Neural progenitor cell (in vitro differentiated cells): ENCODE measurements at places on chromosomes 1 and 21. TPM values are rescaled to one million over a fixed set of nuclear protein-coding genes. Genes with fewer than 3 reads are reported as not detected.

The ETV3L gene
- total RNA-seq = 0.25 TPM in 1 of 2 replicates, not detected in the other

The OVAAL gene
- not detected in 2 replicates for total RNA-seq

The LHX8 gene
- 0.06 TPM in 1 of 2 replicates, not detected in the other for total RNA-seq

The GBP2 gene
- not detected in 2 replicates for total RNA-seq

The MPZ gene
- 1.1 and 2.0 TPM in 2 replicates for total RNA-seq

The HES2 gene
- total RNA-seq = 0.04 and 0.22 TPM in 2 replicates

The USP24 gene
- total RNA-seq = 35.2 and 50.5 TPM in 2 replicates

The SLC9C2 gene
- total RNA-seq = not detected in 2 replicates

The CLDN19 gene
- 0.19 and 2.3 TPM in 2 replicates for total RNA-seq

The RAB7B gene
- total RNA-seq = 0.22 TPM in 1 of 2 replicates, not detected in the other

The FAM163A gene
- total RNA-seq = 0.11 and 0.40 TPM in 2 replicates

The UCK2 gene
- 43.8 and 67.6 TPM in 2 replicates for total RNA-seq

The ELAVL4 gene
- 0.12 TPM in 1 of 2 replicates, not detected in the other for total RNA-seq

The FMO5 gene
- total RNA-seq = 0.28 and 0.82 TPM in 2 replicates

The TACSTD2 gene
- total RNA-seq = 0.28 TPM in 1 of 2 replicates, not detected in the other

The TAF13 gene
- 26.9 and 48.4 TPM in 2 replicates for total RNA-seq

The PRDM16 gene
- total RNA-seq = 1.9 and 2.0 TPM in 2 replicates
